ENCODE measurements at places on chromosomes 12 and 14. TPM values are rescaled to one million over a fixed set of nuclear protein-coding genes. Genes with fewer than 3 reads are reported as not detected.

- no peak for DNase-seq
Observed at GRCh38 chr14:104437703-104438102, 141.9 kb upstream of the C14orf180 start.

- no peak for DNase-seq
Observed at GRCh38 chr12:108697905-108698304, 33.4 kb downstream of the CORO1C start.

FAM186B gene
- not detected for total RNA-seq

DNA sequence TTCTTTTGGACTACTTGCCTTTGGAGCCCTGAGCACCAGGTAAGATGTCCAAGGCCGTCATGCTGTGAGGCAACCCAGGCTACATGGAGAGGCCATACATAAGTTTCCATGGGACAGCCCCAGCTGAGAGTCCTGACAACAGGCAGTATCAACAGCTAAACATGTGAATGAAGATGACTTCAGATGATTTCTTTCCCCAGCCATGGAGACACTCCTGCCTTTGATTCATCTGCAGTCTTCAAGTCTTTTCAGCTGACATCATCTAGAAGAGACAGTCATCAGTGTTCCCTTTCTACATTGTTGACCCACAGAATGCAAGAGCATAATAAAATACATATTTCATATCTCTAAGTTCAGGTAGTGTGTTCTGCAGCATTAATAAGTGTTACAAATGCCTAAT, 398.7 kb downstream of the BTG1 start:
- DNase-seq = no peak

DNA sequence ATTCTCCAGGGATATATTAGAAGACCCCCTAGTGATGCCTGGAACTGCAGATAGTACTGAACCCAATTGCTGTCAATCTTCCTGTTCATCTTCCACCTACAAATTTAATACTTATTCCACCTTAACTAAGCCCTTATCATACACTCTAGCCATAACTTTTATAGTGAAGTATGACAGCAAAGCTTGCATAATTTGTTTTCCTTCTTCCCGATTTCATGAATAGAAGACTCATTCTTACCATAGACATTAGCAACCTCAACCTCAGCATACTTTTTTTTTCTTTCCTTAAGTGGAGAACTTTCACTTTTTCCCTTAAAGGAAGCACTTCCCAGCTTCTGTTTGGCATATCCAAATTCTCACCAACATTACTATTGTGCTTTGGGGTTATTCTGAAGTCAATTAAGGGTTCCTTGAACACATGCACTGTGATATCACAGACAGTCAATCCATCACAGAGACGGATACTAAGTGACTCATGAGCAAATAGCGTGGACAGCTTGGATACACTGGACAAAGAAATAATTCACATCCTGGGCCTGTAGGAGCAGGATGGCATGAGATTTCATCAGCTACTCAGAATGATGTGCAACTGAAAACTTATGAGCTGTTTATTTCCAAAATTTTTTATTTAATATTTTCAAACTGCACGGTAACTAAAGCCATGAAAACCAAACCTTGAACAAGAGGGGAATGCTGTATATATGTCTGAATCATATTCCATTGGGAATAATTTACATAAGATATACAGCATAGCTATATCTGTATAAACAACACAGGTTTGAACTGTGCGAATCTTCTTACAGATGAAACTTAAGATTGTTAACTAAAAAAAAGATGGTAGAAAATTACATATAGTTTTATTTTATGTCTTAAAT, 63.9 kb downstream of the SYT1 start:
- DNase-seq = no peak

DNA sequence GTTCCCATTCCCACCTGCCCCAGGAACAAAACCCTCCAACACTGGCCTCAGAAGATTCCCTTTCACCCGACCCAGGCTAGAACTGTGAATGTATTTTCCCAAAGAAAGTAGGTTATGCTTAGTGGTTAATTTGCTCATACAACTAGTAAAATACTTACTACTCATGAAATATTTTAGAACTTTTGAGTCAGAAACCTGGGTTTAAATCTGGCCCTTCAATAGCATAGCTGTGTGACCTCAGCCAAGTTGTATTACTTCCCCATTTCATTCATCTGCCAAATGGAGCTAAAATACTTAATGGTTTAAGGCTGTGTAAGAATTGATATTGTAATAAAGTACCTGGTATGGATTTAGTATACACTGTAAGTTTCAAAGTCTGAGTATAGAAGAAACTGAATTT, 69.1 kb upstream of the DNM1L start:
- DNase-seq = no peak

- DNase-seq = no peak
Observed at GRCh38 chr12:77725611-77726010, 105.1 kb upstream of the NAV3 start.

- DNase-seq = no peak
Observed at GRCh38 chr12:5254703-5255102, 177.2 kb upstream of the NTF3 start.

DNA sequence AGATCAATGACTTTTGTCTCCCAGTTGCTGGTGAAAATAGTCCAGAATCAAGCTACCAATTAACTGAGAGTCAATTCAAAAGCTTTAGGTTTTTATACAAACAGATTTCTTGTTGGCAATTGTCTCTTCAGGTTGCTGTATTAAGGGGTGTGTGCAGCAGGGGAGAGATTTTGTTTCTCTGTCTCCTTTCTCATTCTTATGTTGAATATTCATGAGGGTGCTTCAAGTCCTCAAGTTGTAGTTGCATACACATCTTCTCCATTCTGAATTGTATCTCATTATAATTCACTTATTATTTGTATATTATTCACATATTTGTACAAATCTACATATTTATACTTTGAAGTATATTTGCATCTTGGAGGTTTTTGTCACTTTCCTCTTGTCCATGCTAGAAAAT, 126.7 kb upstream of the PTPRQ start:
- no peak for DNase-seq

- peak; percentile 59 for DNase-seq
Observed at GRCh38 chr12:10069099-10069498, 29.7 kb downstream of the CLEC1A start.

DNA sequence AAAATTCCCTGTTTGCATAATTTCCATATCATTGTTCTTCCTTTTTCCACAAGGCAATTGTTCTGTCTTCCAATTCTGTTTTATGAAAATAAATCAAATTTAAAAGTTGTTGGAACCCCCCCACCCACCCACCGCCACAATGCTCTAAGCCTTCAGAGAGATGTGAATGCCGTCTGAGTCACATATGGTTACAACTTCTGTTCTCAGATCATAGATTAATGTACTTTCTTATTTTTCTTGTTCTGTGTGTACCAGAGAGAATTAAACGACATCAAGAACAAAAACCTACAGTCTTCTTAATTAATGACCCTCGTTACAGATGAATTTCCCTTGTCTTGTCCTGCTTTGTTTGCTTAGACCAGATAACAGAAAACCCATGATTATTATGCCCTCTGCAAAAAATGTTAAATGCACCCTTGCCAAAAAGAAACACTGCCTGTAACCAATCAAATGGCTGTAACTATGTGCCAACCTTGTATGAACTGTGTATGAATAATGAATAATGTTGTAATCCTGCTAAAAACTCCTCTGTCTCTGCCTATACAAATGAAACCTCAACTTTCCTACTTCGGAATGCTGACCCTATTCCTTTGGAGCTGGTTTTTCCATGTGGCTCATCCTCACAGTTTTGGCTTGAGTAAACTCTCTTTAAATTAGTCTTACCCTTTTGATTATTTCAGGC, 14.0 kb downstream of the OR6S1 start:
- DNase-seq = no peak

GRCh38 chr14:72563676-72564075, 330.2 kb downstream of the DPF3 start:
- DNase-seq = no peak

GRCh38 chr14:92969430-92969829, 46.5 kb downstream of the CHGA start:
- no peak for DNase-seq

DNA sequence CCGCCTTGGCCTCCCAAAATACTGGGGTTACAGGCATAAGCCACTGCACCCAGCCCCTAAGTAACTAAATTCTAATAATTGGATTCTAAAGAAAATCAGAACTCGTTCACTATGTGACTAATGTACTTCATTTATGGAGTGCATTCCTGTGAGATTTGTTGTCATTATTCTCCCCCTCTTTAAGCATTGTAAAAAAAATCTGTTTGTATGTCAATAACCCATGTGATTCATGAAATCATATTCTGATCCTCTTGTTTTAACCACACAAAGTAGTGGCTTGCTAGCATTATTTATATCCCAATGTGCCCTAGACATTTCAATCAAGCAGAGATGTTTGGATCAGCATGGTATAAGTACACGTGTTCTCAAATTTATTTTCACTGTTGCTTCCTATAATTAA, 78.2 kb upstream of the OSBPL8 start:
- DNase-seq = no peak

DNA sequence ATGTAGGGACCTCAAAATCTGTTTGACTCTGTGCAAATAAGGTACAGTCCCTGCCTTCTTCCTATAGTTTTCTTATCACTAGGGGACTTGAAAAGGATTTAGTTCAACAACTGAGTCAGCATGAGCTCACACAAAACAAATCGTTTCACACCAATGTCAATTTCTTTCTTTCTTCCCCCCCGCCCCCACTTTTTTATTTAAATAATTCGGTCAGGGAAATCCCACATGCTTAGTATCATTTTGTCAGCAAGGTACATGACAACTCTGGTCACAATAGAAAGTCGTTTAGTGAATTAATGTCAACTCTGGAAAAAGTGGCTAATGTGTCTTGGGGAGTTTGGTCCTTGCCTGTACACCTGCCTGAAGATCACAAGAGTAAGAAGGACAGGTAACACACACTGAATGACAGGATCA, 232.2 kb upstream of the PLEKHG7 start:
- no peak for DNase-seq

GRCh38 chr12:9960590-9960989, 10.6 kb upstream of the CLEC12A start:
- DNase-seq = no peak

DNA sequence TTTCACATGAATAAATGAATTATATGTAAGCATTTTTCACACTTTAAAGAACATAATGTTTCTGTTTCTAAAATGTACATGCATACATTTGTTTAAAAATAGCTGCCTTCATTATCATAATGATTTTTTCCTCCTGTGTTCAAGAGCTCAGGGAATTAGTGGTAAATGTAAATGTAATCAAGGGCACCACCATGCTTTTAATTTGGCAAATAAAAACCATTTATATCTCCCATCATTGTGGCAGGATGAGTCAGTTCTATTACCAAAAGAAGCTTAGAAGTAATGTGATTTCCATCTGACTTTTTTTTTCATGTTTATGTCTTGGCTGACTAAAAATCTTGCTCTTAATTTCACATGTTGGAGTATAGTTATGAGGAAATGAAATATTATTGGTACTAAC, 176.1 kb downstream of the GXYLT1 start:
- peak; percentile 27 for DNase-seq

GRCh38 chr12:75836533-75836932, 195.0 kb downstream of the PHLDA1 start:
- no peak for DNase-seq

DNA sequence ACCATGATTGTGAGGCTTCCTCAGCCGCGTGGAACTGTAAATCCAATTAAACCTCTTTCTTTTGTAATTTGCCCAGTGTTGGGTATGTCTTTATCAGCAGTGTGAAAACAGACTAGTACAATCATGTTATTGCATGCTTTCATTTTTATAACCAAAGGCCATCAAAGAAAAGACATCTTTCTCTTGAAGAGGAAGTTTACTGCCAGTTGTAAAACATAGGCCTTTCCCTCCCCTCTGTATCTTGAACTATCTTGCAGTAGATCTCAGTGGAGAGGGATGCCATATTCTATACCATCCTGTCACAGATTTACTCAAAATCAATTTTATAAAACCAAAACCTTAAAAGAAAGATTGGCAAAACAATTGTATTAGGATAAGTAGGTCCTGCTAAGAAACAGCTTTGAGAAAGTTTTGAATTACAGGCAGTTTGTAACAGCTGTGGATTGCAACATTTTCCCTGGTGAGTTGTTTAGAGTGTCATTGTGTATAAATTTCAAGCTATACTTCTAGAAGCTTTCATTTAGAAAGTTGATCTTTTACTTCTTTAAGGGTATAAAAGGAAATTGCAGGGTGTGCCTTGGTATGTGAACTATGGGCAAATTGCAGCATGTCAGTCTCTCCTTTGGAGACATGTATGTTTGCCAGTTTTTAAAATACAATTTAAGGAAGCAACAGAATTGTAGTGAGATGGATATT, 128.0 kb downstream of the ATP23 start:
- DNase-seq = peak; percentile 6
